CD4-positive, alpha-beta memory T cell (primary cell): ENCODE measurements at places on chromosomes 1 and 21. TPM values are rescaled to one million over a fixed set of nuclear protein-coding genes. Genes with fewer than 3 reads are reported as not detected.

The CELA3B gene
- not detected for polyA plus RNA-seq

The LYPD8 gene
- not detected for polyA plus RNA-seq

The HTR6 gene
- 1.1 TPM for polyA plus RNA-seq

The GAS5 gene
- 395 TPM for polyA plus RNA-seq

The DNASE2B gene
- not detected for polyA plus RNA-seq

The PTPN7 gene
- 84.1 TPM for polyA plus RNA-seq

The BTG3 gene
- polyA plus RNA-seq = 12.6 TPM

The MYOG gene
- not detected for polyA plus RNA-seq

The LRRC39 gene
- polyA plus RNA-seq = not detected

The BCL10 gene
- polyA plus RNA-seq = 21.2 TPM

The HCN3 gene
- 0.10 TPM for polyA plus RNA-seq

The GJA9 gene
- polyA plus RNA-seq = not detected

The FMN2 gene
- not detected for polyA plus RNA-seq

The CLCNKB gene
- not detected for polyA plus RNA-seq

The ARHGEF2 gene
- polyA plus RNA-seq = 30.4 TPM

The LCE1D gene
- not detected for polyA plus RNA-seq

The L1TD1 gene
- polyA plus RNA-seq = not detected

The TCHHL1 gene
- not detected for polyA plus RNA-seq

The ACKR1 gene
- not detected for polyA plus RNA-seq

The HES3 gene
- polyA plus RNA-seq = not detected

The ZBTB8B gene
- not detected for polyA plus RNA-seq

The SLC35D1 gene
- polyA plus RNA-seq = 3.5 TPM

The CFHR4 gene
- not detected for polyA plus RNA-seq

The SAMD11 gene
- polyA plus RNA-seq = 0.10 TPM

The IGSF3 gene
- polyA plus RNA-seq = not detected

The FTCD gene
- not detected for polyA plus RNA-seq

The C1orf146 gene
- polyA plus RNA-seq = not detected

The DNAJC28 gene
- 0.56 TPM for polyA plus RNA-seq

The SHE gene
- polyA plus RNA-seq = not detected
